ENCODE measurements at places on chromosomes 7 and 10. TPM values are rescaled to one million over a fixed set of nuclear protein-coding genes. Genes with fewer than 3 reads are reported as not detected.

DNA sequence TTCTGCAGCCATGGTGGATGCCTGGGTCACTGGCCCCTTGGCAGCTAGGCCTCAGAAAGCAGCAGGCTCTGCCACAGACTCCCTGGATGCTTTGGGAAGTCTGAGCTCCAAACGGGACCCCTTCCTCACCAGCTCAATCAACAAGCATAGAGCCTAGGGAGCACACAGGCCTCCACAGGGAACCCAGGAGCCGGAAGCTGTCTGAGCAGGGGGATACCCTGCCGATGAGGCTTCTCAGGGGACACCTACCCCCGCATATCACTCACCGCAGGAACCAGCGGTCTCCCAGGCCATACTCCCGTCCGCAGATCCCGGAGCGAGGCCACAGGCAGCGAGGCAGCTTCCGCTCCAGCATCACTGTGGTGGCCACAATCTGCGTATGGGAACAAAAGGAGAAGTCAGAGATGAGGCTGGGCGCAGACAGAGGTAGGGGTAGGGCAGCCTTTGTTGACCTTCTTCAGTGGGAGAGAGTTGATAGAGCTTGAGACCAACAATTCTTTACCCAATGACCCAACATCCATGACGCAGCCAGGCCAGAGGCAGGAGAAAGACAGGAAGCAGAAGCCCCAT is 13.4 kb downstream of the TRPV6 start:
- no peaks in the 10 kb centered on the region for H3K36me3 ChIP-seq
- no peak overlapping the region for H3K4me3 ChIP-seq
- DNase-seq: peak; percentile 24
- H3K27me3 ChIP-seq: no peaks in the 10 kb centered on the region

- H3K27me3 ChIP-seq: no peaks in the 10 kb centered on the region
- H3K36me3 ChIP-seq: peaks cover 13% of the 10 kb centered on the region
- H3K27ac ChIP-seq: no peak overlapping the region
- DNase-seq: no peak
- no peaks in the 10 kb centered on the region for H3K4me1 ChIP-seq
- H3K4me3 ChIP-seq: no peak overlapping the region
Observed at GRCh38 chr7:151575410-151575809, 55.7 kb upstream of the RHEB start.

DNA sequence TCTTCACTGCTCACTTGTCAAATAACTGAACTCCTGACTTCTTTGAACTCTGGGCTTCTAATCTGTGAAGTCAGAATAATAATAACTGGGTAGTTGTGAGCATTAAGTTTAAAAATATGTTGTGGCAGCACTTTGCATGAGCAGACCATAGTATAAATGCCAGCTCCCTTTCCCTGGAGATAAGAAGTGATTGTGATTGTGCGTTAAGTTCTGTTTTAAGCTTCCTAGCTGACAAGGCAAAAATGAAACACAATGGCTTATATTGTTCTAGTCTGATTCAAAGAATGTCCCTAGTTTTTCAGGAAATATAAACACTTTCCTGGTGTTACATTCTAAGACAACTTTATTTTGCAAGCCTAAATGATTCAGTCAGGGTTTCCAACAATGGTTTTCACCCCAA is 61.8 kb downstream of the PTPRE start:
- H3K4me3 ChIP-seq: no peak overlapping the region
- H3K4me1 ChIP-seq: peaks cover 7% of the 10 kb centered on the region
- no peaks in the 10 kb centered on the region for H3K36me3 ChIP-seq
- H3K27ac ChIP-seq: no peak overlapping the region
- H3K27me3 ChIP-seq: no peaks in the 10 kb centered on the region
- no peak for DNase-seq

DNA sequence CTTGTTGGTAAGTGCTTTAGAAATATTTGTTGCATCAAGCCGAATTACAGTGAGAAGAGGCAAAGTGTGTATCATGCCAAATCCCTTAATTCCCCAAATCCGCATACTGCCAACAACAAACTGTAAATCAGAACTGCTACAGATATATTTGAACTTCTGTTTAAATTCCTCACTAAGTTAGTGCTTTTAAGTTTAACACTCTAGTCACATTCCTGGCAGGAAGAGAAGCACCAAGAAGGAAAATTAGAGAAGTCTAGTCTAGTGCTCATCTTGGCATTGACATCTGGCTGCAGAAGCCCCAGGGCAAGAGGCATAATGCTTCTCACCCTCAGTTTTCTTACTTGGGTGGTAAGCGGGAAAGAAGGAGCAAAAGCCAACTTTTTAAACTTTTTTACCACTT is 343.5 kb downstream of the GPR37 start:
- no peaks in the 10 kb centered on the region for H3K36me3 ChIP-seq
- no peaks in the 10 kb centered on the region for H3K4me1 ChIP-seq
- DNase-seq: no peak
- no peak overlapping the region for H3K4me3 ChIP-seq
- H3K27me3 ChIP-seq: no peaks in the 10 kb centered on the region

DNA sequence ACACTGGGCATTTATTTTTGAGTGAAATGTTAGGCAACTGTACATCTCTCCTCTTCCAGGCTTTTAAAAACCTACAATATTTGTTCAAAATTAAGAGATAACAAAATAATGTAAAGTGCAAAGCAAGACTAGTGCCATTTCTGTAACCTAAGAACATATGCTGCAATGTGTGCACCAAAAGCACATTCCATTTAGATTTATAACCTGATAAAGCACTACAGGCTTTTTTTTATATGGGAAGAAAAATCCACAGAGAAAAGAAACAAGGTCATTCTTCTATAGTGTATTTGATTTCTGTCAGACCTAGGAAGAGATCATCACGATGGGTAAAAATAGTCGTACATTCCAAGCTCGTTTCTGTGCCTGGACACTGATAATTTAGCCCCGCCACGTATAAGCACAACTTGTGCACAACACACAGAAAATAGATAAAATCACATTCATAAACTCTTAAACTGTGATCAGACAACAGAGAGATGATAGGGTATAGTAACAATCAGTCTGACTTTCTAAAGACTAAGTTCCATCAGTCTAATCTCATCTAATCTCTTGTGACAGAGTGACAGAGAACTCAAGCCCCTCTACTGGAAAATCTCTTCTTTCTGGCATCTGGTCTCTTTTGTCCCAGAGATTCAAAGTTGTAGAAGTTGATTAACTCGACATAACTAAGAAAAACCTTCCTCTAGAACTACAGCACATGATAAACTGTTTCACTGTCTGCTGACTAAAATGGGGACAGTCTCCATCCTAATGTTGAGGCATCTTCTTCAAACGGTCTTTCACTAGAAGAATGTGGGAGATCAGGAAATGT is 6.7 kb downstream of the LAMB1 start:
- H3K27me3 ChIP-seq: peaks cover 4% of the 10 kb centered on the region
- no peak overlapping the region for H3K4me3 ChIP-seq
- peaks cover 2% of the 10 kb centered on the region for H3K4me1 ChIP-seq
- H3K36me3 ChIP-seq: peaks cover 6% of the 10 kb centered on the region
- no peak for DNase-seq
- no peak overlapping the region for H3K27ac ChIP-seq

DNA sequence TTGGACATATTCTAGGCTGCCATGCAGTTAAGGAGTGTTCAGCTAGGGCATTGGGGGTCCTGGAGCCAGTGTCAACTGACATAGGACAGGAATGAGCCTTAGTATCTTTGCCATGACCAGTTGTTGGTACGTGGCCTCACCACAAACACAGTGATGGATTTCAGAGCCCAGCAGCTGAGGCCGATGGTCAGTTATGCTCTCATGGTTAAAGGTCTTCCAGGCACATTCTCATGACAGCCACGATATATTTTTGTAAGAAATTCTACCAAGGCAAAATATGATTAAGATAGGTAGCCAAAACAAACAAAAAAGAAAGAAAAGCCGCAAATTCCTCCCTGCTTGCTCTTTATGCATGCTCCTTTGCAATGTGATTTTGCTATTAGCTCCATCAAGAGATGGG is 47.8 kb downstream of the CDHR3 start:
- no peak overlapping the region for H3K4me3 ChIP-seq
- no peaks in the 10 kb centered on the region for H3K27me3 ChIP-seq
- H3K4me1 ChIP-seq: peaks cover 5% of the 10 kb centered on the region
- no peak for DNase-seq
- H3K27ac ChIP-seq: no peak overlapping the region
- H3K36me3 ChIP-seq: peaks cover 24% of the 10 kb centered on the region

DNA sequence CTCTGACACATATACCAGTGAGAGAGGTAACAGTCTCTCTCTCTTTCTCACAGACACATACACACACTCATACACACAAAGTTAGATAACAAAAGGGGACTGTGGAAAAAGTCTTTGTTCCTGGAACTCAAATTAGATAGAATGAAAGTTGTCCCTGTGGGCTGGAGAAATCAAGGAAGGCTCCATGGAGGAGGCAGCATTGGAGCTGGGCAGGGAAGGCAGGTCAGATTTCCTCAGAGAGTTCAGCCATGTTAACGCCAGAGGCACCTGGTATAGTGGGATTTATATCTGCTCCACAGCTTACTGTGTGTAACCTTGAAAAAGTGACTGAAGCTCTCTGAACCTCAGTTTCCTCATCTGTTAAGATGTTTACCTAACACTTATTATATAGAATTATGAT is 38.7 kb downstream of the LDB3 start:
- H3K4me1 ChIP-seq: no peaks in the 10 kb centered on the region
- no peak overlapping the region for H3K4me3 ChIP-seq
- no peak overlapping the region for H3K27ac ChIP-seq
- H3K27me3 ChIP-seq: no peaks in the 10 kb centered on the region
- H3K36me3 ChIP-seq: no peaks in the 10 kb centered on the region

DNA sequence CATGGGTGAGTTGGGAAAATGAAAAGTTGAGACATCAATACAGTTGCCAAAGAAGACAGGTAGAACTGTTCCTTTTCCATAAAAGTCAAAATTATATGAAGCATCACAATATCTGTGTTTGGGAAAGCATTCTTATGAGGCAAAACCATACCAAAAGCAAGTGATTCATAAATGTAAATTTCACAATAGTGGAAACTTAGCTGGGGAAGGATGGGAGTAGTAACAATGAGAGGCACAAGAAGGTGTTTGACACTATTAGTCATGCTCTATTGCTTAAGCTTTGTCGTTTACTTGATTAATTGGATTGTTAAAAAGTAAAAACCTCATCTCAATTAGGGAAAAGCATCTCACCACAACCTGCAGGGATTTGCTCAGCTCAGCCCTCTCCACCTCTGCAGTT is 240.2 kb downstream of the C7orf25 start:
- no peaks in the 10 kb centered on the region for H3K27me3 ChIP-seq
- no peak overlapping the region for H3K4me3 ChIP-seq
- H3K4me1 ChIP-seq: no peaks in the 10 kb centered on the region
- no peak for DNase-seq
- no peak overlapping the region for H3K27ac ChIP-seq
- H3K36me3 ChIP-seq: peaks cover 3% of the 10 kb centered on the region

DNA sequence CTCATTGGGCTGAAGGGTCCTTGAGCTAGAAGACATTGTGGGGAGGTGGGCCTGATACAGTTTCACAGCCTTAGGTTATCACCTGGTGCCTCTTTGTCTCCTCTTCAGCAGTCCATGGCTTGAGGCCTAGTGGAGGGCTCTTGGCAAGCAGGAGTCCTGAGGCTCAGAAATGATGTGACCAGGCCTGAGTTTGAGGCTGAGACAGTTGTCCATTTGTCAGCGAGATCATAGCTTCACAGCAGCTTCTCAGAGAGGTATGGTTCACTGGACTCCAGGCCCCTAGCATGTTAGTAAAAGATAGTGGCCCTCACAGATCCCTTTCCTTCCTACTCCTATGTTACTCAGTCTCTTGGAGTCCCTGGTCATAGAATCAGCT is 19.1 kb downstream of the SUFU start:
- H3K4me1 ChIP-seq: no peaks in the 10 kb centered on the region
- H3K27me3 ChIP-seq: no peaks in the 10 kb centered on the region

RBP4 gene
- total RNA-seq: not detected

DNA sequence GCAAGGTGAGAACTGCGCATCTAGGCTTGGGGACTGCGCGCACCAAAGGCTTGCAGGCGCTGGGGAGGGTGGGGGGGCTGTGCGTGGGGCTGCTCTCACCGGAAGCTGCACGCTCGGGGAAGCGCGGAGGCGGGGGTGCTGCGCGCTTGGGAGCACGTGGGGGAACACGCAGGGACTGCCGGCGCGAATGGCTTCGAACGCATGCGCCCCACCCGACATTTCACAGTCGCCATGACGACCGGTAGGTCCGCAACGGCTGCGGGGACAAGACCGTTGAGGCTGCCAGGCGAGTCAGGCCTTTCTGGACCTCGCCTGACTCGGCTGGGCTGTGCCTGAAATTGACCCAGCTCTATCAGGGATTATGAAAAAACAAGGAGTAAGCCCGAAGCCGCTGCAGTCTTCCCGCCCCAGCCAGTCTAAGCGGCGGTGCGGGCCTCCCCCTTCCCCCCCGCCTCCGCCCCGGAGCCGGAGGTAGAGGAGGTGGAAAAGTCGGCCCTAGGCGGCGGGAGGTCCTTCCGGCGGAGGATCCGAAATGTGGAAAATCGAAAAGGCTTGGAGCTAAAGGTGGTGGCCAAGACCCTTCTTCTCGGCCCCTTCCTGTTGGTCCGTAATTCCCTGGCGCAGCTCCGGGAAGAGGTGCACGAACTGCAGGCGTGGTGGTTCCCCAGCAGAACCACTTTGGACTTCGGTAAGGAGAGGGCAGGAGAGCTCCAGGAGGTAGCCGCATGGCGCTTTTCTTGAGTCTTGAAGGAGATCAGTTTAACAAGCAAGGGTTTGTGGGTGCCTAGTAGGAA is 34.9 kb upstream of the STEAP1 start:
- H3K36me3 ChIP-seq: no peaks in the 10 kb centered on the region
- peaks cover 3% of the 10 kb centered on the region for H3K27me3 ChIP-seq
- no peak overlapping the region for H3K27ac ChIP-seq
- H3K4me3 ChIP-seq: peak overlapping the region; percentile 69
- DNase-seq: peak; percentile 45

- H3K27me3 ChIP-seq: no peaks in the 10 kb centered on the region
- no peak for DNase-seq
- H3K4me3 ChIP-seq: no peak overlapping the region
- no peaks in the 10 kb centered on the region for H3K36me3 ChIP-seq
- H3K27ac ChIP-seq: no peak overlapping the region
Observed at GRCh38 chr10:83585686-83586085, 553.6 kb upstream of the GHITM start.

- peaks cover 34% of the 10 kb centered on the region for H3K36me3 ChIP-seq
- DNase-seq: no peak
- H3K27ac ChIP-seq: no peak overlapping the region
- no peaks in the 10 kb centered on the region for H3K4me1 ChIP-seq
- no peak overlapping the region for H3K4me3 ChIP-seq
- no peaks in the 10 kb centered on the region for H3K27me3 ChIP-seq
Observed at GRCh38 chr7:149257146-149257545, 4.8 kb upstream of the ZNF783 start.

GRCh38 chr7:159144758-159145489 is at the start of gene VIPR2:
TSS of gene VIPR2 (minus strand) at chr7:159144867. CDS start at chr7:159144771, 96 bp downstream.
- DNase-seq: peak; percentile 66
- H3K4me1 ChIP-seq: peaks cover 14% of the 10 kb centered on the region
- H3K4me3 ChIP-seq: peak within 1 kb of the TSS; percentile 66
- H3K27me3 ChIP-seq: peaks cover 24% of the 10 kb centered on the region
- no peak within 1 kb of the TSS for H3K27ac ChIP-seq

CPED1 gene
- total RNA-seq: 0.13 TPM

GRCh38 chr10:26555719-26556368 is 117.7 kb downstream of the APBB1IP start:
- H3K36me3 ChIP-seq: no peaks in the 10 kb centered on the region
- H3K4me1 ChIP-seq: peaks cover 7% of the 10 kb centered on the region
- no peak overlapping the region for H3K27ac ChIP-seq
- no peak overlapping the region for H3K4me3 ChIP-seq
- no peak for DNase-seq

Measured in H9 (cell line).